Sigmoid colon (tissue), 7 donors: ENCODE measurements at places on chromosomes 2 and 18. TPM values are rescaled to one million over a fixed set of nuclear protein-coding genes. Genes with fewer than 3 reads are reported as not detected.

Gene REG3G
- total RNA-seq: not detected

- no peak for DNase-seq
Observed at GRCh38 chr2:25104736-25105135, 62.9 kb downstream of the EFR3B start.

- DNase-seq: no peak
Observed at GRCh38 chr2:60488291-60488690, 65.2 kb downstream of the BCL11A start.

DNA sequence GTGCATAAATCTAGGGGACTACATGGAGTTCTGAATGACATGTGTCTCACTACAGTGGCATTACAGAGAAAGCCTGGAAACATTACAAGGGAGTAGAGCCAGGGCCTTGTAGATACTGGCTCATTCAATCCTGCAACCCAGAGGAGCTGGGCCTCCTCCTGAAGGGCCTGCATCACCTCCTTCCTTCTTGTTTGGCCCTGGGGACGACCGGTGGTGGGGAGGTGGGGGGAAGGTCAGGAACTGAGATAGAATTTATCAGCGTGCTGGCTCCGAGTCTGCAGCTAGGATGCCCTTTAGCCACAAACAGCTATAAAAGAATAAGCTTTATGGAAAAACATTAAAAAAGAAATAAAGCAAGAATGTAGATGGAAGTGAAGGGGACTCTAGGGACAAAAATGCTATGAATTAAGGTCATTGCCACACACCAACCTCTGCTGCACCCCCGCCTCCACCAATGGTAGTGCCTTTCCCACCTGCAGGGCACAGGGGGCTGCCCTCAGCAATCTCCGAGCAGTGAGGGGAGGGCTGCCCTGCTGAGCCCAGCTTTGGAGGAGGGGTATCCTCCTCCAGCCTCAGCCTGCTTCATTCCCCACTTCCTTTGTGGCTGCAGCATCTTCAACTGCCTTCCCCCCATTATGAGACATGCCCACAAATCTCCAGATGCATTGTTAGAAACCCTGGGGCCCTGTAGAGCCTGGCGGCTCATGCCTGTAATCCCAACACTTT lies 149.0 kb downstream of the MSH2 start:
- peak; percentile 28 for DNase-seq

- DNase-seq: peak; percentile 88
Observed at GRCh38 chr18:48781163-48781987, 169.4 kb downstream of the SMAD7 start.

DNA sequence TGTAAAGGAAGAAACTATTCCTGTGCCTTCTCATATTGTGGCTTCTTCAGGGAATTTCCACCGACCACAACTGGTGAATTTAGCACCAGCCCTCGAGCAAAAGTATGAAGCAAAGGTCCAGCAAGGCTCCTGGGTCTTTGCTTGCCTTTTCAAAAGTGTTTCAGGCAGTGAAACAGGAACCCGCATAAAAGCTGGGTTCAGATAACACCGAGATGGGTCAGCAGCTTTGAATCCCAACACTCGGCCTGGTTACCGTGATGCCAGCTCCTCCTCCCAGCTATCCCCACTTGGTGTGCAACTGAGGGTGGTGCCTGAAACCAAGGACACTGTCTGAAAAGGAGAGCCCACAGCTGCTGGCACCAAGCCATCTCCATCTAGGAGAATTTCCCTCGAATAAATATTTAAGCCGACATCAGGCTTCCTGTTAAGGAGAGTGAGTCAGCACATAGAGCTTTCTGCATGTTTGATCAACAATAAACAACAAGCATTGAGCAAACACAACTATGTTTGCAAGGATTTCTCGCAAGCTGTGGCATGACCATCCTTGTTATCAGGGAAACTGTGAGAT lies 69.5 kb downstream of the ANTXR1 start:
- no peak for DNase-seq

DNA sequence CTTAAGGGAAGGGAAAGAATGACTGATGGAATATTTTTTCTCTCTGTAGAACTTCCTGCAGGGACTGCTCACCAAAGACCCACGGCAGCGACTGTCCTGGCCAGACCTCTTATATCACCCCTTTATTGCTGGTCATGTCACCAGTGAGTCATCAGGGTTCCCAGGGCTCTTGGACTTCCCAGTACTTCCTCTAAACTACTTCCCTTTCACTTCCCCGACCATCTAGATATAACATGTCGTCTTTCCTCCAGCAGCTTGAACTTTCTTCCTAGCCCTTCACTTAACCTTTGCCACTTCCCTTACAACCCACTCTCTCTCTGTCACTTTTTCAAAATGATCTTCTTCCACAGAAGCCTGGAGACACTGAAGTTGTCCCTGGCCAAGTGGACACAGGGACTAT lies 7.2 kb downstream of the STK36 start:
- DNase-seq: peak; percentile 63

Gene LINC00305
- not detected for total RNA-seq

Gene BOLL
- not detected for total RNA-seq

DNA sequence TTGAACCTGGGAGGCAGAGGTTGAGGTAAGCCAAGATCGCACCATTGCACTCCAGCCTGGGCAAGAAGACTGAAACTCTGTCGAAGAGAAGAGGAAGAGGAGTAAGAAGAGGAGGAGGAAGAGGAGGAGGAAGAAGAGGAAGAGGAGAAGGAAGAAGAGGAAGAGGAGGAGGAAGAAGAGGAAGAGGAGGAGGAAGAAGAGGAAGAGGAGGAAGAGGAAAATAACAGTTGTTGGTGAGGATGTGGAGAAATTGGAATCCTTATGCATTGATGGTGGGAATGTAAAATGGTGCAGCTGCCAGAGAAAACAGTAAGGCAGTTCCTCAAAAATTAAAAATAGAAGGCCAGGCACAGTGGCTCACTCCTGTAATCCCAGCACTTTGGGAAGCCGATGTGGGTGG lies 8.5 kb upstream of the NCL start:
- no peak for DNase-seq

Gene TMEM178A
- total RNA-seq: 3.9 TPM

Gene RTP5
- total RNA-seq: not detected

Gene STAT4
- total RNA-seq: not detected

Gene TOGARAM2
- total RNA-seq: 2.9 TPM

- no peak for DNase-seq
Observed at GRCh38 chr2:56338232-56338631, 154.4 kb downstream of the CCDC85A start.

DNA sequence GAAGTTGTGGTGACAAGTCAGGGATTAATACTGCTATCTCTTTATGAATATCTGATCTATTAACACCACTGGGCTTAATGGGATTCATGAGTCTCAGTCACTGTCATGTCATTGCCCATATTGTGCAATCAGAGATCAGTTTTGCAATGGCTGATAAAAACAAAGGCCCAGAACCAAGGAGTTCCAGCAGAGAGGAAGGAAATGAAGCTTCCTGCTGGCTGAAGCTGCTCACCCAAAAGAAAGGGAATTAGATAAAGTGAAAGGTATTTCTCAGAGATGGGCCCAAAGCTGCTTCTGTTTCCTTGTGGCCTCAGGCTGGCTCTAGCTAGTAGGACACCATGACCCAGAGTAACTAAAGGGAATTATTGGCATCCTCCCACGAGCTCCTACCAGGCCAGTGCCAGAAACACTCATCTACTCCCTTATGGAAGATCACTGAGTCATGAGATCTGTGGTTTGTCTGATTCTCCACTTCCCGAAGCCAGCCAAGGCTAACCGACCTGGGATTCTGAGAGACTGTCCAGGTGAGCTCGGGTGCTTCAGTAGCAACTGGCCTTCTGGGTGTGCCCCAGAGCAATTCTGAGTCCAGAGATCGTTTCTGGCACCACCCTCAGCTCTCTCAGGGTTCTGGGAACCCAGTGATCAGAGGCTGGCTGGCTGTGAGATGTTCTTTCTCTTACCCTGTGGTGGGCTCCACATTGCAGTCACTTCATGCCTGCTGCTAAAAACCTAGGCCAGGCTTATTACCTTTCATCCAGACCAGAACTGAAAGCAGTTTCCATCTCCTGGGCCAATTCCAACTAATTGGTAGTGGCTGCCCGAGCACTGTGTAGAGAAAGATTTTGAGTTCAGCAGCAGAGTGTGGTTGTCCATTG lies 129.5 kb upstream of the PELI1 start:
- peak; percentile 83 for DNase-seq

Gene PLGLB2
- not detected for total RNA-seq

- no peak for DNase-seq
Observed at GRCh38 chr2:160583146-160583535, 89.5 kb upstream of the RBMS1 start.
